ENCODE measurements at places on chromosomes 2 and 18. TPM values are rescaled to one million over a fixed set of nuclear protein-coding genes. Genes with fewer than 3 reads are reported as not detected.

RGPD8 gene
- total RNA-seq, result 1.5 TPM

AKAIN1 gene
- total RNA-seq, result not detected

CRYGC gene
- not detected for total RNA-seq

EFR3B gene
- total RNA-seq, result 0.67 TPM

ADAM23 gene
- total RNA-seq, result 5.0 TPM

SPATS2L gene
- total RNA-seq, result 75.7 TPM

TPO gene
- not detected for total RNA-seq

SP5 gene
- total RNA-seq, result not detected

EML6 gene
- total RNA-seq, result 0.89 TPM

MRO gene
- total RNA-seq, result not detected

ASIC4 gene
- total RNA-seq, result not detected

ASB3 gene
- 10.0 TPM for total RNA-seq

KCNS3 gene
- total RNA-seq, result 4.8 TPM

DYNAP gene
- not detected for total RNA-seq

ITGA6 gene
- total RNA-seq, result 248 TPM

SULT6B1 gene
- not detected for total RNA-seq

RESP18 gene
- not detected for total RNA-seq

EPB41L3 gene
- 57.3 TPM for total RNA-seq

ACTG2 gene
- 0.25 TPM for total RNA-seq

AMER3 gene
- total RNA-seq, result not detected

ASB18 gene
- total RNA-seq, result not detected

SLC1A4 gene
- total RNA-seq, result 5.6 TPM

FAM228B gene
- total RNA-seq, result 1.1 TPM
